ENCODE measurements at places on chromosomes 16 and 17.

- DNase-seq = peak; percentile 95
These were observed 31.4 kb downstream of the ANKRD11 start for GRCh38 chr16:89458967-89459366.

DNA sequence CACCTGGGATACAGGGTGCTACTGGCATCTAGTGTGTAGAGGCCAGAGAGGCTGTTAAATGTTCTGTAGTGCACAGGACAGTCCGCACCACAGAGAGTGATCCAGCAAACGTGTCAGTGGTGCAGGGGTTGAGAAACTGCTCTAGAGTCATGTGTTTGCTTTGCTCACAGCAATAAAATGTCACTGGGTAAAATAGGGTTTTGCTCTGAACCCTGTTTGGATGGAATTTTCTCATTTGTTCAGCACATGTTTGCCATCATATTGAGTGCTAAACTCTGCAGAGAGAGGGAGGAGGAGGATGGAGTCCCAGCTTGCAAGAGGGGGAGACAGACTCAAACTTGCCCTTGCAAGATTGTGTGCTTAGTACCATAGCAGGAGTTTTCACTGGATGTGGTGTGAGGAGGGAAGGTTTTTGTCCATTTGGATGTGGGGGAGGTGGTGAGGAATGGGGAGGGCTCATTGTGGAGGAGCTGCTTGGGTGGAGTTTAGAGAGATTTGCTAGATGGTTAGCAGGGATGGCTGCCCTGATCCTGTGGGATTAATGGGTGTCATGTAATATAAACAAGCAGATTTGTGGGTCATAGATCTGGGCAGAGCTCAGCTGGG lies 11.8 kb downstream of the PLCG2 start:
- no peak for DNase-seq

DNA sequence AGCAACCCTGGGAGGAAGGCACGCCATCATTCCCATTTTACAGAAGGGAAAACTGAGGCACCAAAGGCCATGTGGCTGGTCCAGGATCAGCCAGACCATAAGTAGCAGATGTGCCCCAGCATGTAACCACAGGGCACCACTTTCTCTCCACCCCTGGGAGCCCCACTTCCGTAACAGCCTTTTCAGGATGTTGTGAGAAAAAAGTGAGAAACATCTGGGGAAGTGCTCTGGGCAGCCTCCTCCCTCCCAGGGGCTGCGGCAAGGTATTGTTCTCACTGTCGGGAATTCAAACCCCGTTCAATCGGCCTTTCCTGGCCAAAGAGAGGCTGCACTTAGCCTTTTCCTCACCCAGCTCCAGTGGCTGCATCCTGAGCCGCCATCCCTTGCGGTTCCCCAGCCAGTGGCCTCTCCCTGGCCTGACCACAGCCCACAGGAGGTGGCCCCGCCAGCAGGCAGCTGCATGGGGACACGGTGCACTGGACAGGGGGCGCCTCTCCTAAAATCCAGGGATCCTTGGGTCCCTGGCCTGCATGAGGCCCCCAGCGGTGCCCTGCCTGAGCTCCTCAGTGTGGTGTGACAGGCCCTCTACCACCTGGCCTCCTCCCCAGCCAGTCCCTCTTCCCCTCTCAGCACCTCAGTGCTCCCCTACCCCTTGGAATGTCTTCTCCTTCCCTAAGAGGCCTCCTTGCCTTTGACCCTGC lies 5.7 kb upstream of the CDH5 start:
- DNase-seq = peak; percentile 68

- DNase-seq = peak; percentile 37
These were observed 1.5 kb downstream of the DLX3 start for GRCh38 chr17:49993423-49994060.

GRCh38 chr16:74991593-74992403 lies 6.9 kb upstream of the WDR59 start:
- DNase-seq = no peak

- no peak for DNase-seq
These were observed 6.5 kb downstream of the ZNF629 start for GRCh38 chr16:30780549-30780948.

DNA sequence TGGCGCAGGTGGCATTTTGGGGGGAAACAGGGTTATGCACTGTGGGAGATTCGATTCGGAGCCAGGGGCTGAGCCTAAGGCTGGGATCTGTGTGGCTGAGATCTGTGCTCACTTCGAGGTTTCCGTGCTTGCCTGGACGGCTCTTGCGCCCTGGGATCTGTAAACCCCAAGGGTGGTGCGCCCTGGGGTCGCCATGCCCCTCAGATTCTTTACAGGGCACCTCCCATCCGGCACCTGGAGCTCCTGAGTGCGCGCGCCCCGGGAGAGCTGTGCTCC lies 377 bp downstream of the SLC13A5 start:
- no peak for DNase-seq

DNA sequence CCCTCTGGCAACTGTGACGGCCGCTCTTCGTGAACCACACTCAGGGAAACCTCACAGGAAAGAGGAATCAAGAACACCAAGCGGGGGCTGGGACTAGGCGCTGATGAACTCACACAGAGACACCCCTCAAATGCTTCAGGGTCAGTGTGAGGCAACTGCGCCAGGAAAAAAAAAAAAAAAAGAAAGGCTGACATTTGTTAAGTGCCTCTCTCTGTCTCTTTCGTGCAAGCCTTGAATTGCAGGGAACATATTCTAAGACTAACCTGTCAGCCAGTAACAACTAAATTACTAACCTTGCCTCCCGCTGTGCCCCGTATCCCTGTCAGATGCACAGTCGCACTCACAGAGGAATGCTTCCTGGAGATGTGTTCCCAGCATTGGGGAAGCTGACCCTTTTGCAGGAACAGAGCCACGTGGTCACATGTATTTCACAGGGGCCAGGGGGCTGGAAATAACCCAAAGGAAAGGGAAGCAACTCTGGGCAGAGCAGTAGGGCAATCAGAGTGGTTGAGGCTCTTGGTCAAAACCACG lies 247.8 kb downstream of the XYLT1 start:
- DNase-seq = peak; percentile 48

- DNase-seq = no peak
These were observed 63.6 kb upstream of the KIFC3 start for GRCh38 chr16:57865746-57866528.

GRCh38 chr17:68679882-68680281 lies 78.7 kb upstream of the FAM20A start:
- DNase-seq = no peak

DNA sequence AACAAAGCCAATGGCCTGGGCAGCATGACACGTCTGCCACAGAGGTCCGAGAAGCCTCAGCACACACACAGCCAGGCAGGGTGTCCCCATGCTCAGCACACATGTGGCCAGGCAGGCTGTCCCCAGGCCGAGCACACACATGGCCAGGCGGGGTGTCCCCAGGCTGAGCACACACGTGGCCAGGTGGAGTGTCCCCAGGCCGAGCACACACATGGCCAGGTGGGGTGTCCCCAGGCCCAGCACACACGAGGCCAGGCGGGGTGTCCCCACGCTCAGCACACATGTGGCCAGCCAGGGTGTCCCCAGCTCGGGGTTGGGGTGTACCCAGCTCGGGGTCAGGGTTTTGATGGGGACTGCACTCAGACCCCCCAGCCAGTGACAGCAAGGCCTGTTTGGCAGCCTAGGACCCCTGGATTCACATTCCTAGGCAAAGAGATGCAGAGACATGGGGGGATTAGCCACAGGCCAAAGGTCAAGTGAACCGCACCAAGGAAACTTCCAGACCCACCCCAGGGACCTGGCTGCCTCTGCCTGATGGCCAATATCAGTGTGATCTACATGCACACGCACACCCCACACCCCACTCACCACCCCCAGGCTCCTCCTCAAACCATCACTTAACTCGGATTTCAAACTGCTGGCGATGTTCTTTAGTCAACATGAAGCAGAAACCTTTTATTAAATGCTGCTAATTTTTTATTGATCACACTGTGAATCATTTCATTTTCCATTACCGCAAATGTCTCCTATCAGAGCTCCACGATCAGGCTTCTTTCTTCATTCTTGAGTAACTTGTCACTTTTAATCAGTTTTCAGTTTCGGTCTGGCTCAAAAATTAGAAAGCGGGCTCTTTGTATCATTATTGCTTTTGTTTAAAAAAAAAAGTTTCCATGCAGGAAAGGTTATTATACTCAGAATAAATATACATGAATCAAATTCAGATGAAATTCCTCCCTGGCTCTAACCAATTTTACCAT lies 111.4 kb downstream of the ZNF423 start:
- DNase-seq = no peak

DNA sequence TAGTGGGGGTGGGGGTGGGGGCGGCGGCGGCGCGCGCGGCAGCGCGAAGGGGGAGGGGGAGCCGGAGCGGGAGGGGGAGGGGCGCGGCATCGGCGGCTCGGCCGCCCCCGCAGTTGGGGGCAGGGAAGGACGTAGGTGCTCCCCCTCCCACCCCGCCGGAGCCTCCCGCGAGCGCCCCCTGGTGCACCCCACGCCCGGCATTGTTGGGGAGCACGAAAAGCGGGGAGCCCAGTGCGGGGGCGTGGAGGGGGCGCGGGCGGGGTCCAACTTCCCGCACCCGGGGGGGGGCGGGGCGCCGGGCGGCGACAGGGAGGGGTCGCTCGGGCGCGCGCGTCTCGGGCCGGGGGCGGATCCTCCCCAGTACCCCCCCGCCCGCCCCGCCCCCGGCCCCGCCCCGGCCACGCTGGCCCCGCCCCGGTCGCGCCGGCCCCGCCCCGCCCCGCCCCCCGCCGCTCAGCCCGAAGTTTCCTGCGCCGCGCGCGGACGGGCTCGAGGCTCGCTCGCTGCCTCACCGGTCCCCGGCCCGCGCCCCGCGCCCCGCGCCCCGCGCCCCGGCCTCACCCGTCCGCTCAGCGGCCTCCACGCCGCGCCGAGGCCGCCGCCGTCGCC lies at the start of gene CACNA1H:
TSS of gene CACNA1H (plus strand) at position 456 of the 609 bp plus-strand sequence. CDS start 632 bp downstream, outside the sequence.
- DNase-seq = peak; percentile 50

DNA sequence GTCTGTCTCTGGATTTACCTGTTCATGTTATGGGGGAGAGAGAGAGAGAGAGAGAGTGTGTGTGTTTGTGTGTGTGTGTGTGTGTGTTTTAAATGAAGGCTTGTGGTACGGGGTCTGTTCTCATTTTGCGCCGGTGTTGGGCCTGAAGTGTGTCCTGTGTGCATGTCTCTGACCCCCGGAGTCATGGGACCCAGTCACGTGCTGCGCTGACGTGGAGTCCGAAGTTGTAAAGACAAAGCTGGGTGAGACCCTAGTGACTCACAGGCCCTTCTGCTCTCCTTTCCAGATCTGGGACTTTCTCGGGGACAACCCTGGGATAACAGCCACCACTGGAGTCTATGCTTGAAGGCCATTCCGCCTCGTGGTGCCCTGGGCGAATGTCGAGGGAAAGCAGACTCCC lies 35.0 kb downstream of the JPH3 start:
- DNase-seq = no peak

GRCh38 chr17:17979778-17980177 lies 7.1 kb downstream of the DRC3 start:
- no peak for DNase-seq

DNA sequence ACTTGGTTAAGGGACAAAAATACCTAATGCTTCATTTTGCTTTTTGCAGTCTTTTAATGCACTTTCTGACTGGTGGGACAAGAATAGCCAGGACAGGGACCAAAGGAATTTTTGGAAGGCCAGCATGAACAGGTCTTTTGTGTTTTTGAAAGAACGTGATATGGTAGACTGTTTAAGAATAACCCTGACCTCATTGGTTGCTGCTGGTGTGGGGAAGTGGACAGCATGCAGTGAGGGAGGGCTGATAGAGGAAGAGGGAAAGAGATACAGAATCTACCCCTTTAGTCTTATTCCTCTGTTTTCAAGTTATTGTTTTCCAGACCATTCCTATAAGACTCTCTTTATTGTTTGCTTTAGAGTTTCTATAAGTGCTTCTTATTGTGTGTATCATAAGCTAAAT lies 816.2 kb downstream of the CDH11 start:
- DNase-seq = no peak

GRCh38 chr17:38565853-38566665 lies 39.7 kb downstream of the SRCIN1 start:
- no peak for DNase-seq

- DNase-seq = no peak
These were observed at the start of gene MT1H for GRCh38 chr16:56669005-56669839. TSS of gene MT1H (plus strand) at chr16:56669814. CDS start at chr16:56669885, 71 bp downstream.

GRCh38 chr16:25135254-25135878 lies 23.8 kb downstream of the LCMT1 start:
- DNase-seq = no peak

DNA sequence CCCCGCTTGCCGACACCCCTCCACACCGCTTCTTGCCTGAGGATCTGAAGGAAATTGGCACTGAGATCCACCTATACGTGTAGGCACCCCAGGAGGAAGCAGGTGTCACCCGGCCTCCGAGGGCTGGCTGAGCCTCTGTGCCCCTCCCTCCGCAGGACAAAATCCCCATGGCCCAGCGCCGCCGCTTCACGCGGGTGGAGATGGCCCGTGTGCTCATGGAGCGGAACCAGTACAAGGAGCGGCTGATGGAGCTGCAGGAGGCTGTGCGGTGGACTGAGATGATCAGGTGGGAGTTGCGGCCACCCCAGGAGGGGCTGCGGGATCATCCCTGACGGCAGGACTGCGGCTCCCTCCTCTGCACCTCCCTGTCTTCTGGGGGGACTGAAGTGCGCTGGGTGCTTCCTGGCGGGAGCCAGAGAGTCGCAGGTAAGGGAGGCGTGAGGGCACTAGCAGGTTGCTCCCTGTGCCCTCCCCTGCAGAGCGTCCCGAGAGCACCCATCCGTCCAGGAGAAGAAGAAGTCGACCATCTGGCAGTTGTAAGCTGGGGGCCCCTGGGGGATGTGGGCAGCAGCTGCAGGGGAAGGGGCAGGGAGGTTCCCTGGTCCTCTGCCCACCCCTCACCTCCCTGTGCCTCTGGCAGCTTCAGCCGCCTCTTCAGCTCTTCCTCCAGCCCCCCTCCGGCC lies 9.0 kb downstream of the NME3 start:
- DNase-seq = no peak

GRCh38 chr16:57112403-57113041 lies 20.1 kb downstream of the CPNE2 start:
- DNase-seq = no peak

GRCh38 chr17:41812381-41813151 lies at the start of gene FKBP10:
TSS of gene FKBP10 (plus strand) at chr17:41813004. CDS start at chr17:41813035, 31 bp downstream.
- DNase-seq = peak; percentile 97

- no peak for DNase-seq
These were observed 182.3 kb upstream of the GSE1 start for GRCh38 chr16:85430523-85431421.

GRCh38 chr17:50946223-50946890 lies 80.2 kb upstream of the TOB1 start:
- DNase-seq = no peak

GRCh38 chr16:1678500-1679098 lies 520 bp downstream of the JPT2 start:
- peak; percentile 40 for DNase-seq

DNA sequence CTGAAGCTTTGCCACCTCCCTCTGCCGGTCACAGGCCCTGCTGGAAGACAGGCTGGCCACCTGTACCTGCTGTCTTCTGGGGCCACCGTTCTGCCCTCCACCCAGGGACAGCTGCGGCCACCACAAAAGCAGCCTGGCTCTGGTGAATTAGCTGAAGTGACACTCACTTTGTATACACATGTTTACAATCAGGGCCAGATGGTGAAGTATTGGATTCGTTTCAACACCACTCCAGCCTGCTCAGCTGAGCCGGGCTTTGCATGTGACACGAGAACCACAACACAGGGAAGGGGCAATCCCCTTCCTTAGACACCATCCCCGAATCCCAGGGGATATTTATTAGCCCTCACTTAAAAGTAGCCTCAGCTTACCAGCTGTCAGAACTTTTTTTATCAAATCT lies 191.5 kb upstream of the RPL38 start:
- DNase-seq = peak; percentile 49

- DNase-seq = no peak
These were observed 18.5 kb downstream of the ENPP7 start for GRCh38 chr17:79749156-79749815.

- DNase-seq = no peak
These were observed 28.0 kb downstream of the BLMH start for GRCh38 chr17:30263552-30264333.

Measured in muscle of leg (tissue), 16 donors.